Kidney epithelial cell (primary cell): ENCODE measurements at places on chromosomes 7 and 10. TPM values are rescaled to one million over a fixed set of nuclear protein-coding genes. Genes with fewer than 3 reads are reported as not detected.

PTPRZ1 gene
- under 0.01 and 0.04 TPM in 2 replicates for total RNA-seq

NOS3 gene
- 1.0 and 3.1 TPM in 2 replicates for total RNA-seq

TMEM184A gene
- 5.7 and 5.8 TPM in 2 replicates for total RNA-seq

CYP3A4 gene
- total RNA-seq = not detected in 2 replicates

KCP gene
- total RNA-seq = 1.3 and 1.4 TPM in 2 replicates

GIMAP6 gene
- total RNA-seq = 0.34 TPM in 1 of 2 replicates, not detected in the other

GRCh38 chr10:88417387-88418030 is 165.6 kb downstream of the RNLS start:
- no peak for DNase-seq

- no peak for DNase-seq
Measured at GRCh38 chr10:86536294-86536861, 14.8 kb upstream of the WAPL start.

DNA sequence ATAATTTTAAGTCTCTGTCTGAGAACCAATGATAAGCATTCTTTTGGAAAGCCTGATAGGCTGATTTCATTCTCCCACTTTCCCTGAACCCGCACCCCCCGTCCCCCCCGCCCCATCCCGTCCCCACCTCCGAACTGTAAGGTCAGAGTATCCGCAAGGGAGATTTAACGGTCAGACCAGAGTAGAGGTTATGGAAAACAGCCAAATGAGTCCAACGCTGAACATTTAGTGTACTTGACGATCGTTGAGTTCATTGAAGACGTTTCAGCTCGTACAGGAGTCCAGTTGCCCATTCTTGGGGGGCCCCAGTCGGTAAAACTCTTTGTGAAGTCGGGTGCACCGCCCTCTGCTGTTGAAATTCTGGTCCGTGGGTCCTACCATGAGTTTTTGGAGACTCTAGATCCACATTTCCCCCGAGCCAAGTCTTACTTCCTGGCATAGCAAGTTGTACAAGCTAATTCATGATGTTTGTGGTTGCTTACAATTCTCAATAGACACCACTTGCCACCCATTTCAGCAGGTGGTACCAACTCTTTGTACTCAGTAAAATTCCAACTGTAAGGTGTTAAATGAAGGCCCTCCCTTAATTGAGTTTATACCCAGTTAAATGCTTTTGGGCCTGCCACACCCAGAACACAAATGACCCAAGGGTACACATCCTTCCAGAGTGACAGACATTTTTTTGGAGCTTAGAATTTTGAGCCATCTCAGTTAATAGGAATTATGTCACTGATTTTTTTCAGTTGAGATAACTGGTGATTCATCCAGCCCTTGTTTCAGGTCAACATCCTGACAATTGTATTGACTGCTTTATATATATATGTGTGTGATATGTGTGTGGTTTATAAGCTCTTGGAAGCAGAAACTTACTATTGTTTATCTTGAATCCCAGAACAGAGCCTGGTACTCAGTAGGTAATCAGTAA is 1.2 kb downstream of the MARCHF5 start:
- no peak for DNase-seq

- no peak for DNase-seq
Measured at GRCh38 chr7:66638309-66639099, 9.8 kb downstream of the KCTD7 start.

DNA sequence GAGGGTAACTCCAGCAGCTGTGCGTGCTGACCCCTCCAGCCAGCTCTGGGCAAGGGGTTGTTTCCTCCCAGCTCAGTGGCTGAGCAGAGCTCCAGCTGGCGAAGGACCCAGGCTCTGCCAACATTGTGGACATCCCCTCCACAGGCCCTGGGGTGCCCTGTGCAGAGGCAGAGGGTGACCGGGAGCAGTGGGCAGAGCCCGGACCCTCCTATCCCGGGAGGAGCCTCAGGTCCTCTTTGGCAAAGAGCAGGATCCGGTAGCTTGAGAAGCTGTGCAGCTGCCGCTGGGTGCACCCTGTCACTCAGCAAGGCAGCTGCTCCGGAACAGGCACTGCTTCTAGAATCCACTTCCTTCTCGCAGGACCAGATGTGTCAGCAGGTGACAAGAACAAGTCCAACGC is 175.9 kb downstream of the EBF3 start:
- DNase-seq = no peak

GRCh38 chr10:97791824-97792721 is 20.3 kb upstream of the SFRP5 start:
- no peak for DNase-seq

- DNase-seq = no peak
Measured at GRCh38 chr7:45161138-45161537, 3.5 kb downstream of the RAMP3 start.
